Suppressor macrophage treated with lipopolysaccharide for 1 hour (primary cell): ENCODE measurements at places on chromosomes 3 and 15.
A peak's percentile ranks its signal among the peaks of the same experiment; 100 is the strongest.

- no peak for DNase-seq
Measured at GRCh38 chr3:152359385-152360248, 90.9 kb downstream of the MBNL1 start.

- no peak for DNase-seq
Measured at GRCh38 chr3:65605876-65606432, 432.8 kb downstream of the MAGI1 start.

DNA sequence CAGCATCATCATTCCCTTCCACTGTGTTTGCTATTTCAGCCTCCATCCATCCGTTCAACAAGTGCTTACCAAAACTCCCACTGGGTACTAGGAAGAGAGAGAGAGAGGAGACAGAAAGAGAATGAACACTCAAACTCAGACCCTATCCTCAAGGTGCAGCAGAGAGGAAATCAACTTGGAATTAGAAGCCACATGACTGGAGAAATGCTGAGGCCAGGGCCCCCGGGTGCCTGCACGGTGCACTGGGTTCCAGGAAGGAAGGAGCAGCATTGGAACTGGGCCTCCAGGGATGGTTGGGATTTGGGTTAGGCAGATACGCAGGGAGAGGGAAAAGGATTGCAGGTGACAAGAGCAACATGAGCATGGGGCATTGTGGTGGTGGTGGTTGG, 30.0 kb downstream of the CORO2B start:
- no peak for DNase-seq

- no peak for DNase-seq
Measured at GRCh38 chr3:68088216-68088615, 433.8 kb upstream of the SUCLG2 start.

DNA sequence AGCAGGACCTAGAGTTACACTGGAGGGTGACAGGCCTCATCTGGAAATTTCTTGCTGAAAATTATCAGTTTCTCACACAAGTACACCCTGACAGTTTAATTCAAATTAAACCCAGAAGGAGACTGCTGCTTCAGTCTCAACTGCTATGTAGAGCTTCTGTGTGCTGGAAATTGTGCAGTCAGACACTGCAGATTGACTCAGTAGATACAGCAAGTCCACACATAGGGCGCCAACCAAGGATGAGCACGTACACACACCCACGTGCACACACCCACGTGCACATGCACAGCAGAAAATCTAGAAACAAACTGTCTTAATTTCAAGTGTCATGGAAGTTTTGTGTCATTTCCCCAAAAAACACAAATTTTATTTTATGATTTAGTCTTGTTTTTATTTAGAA, 192.9 kb downstream of the PDE8A start:
- no peak for DNase-seq

DNA sequence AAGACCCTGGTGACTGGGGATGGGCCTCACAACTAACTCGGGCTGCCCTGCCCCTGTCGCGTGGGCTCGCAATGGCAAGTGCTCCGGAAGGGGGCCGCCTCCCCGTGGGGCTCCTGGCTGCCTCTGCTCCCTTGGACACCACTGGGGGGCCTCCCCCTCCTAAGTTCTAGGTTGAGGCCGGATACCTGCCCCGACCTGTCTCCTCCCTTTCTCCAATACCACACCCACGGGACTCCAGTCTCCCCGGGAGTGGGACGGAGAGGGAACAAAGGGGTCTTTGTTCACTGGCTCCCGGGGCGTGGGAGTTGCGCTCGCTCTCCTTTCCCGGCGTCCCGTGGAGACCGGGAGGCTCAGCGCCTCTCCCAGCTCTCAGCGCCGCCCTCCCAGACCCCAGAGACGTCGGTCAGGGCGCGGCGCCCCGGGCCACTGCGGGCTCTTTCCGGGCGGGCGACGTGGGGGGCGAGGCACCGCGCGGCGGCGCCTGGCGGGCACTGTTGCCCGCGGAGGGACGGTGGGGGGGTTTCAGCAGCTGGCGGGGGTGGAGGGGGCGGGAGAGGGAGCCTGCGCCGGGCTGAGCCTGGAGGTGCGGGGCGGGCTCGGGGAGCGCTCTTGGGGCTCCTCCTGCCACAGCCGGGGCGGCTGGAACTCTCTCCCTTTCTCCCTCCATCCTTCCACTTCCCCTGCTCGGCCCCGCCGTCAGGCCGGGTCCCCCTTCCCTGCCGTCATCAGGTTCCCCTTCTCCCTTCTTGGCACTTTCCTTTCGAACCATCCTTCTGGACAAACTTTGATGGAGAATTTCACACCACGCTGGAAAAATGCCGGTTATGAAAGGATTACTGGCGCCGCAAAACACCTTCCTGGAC, at the start of gene KCNH8:
KCNH8 (plus strand) TSS at position 606 of the 863 bp plus-strand sequence; CDS start at position 816, 210 bp downstream.
- peak; percentile 10 for DNase-seq

DNA sequence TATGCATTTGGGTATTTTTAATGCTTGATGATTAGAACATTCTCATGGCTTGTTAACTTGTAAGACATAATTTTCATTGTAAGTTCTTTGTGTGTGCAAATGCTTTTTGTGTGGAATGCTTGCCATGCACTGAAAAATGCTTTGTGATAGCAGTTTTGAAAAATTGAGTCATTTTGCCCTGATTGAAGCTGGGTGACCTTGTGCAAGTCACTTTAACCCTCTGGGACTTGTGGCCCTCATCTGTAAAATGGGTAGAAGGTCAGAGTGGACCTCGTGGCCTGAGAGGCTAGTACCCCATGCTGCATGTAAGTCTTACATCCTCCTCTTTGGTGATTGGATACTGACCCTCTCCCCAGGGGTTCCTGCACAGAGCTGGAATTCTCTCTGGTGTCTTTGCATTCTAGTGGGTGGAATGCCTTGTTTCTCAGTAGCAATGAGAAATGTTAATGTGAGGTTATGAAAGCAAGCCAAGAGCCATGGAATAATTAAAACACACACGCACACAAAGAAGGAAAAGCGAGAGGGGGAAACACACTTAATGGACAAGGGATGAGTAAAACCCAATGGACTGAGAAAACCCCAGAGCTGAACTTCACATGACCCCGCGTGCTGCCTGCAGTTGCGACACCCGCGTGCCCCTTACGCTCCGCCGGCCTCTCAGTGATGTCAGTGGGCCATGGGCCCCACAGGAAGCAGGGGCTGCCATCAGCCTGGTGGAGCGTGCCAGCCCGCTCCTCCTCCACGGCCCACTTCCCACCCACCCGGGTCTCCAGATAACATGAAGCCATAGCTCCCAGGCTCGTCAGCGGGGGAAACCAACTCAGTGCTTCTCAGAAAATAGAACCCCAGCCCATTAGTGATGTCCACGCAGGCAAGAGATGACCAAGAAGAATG, 44.0 kb downstream of the SMAD3 start:
- DNase-seq: peak; percentile 93

- no peak for DNase-seq
Measured at GRCh38 chr3:52783211-52783555, 5.8 kb downstream of the ITIH1 start.

DNA sequence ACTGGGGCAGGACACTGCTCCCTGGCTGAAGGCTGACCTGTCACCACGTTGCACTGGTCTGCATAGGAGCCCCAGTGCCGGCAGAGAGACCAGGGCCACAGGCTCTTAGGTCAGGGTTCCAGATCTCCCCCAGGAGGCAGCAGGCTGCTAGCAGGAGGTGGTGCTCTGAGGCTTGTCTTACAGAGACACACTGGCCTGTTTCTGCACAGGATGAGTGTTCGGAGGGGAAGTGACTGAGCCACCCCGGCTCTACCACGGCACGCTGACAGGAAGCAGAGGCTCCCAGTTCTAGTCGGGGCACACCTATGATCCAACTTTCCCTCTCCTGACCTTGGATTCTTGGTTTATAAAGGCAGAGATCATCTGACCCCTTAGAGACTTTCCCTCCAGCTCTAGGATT, 8.6 kb downstream of the FBXL22 start:
- DNase-seq: peak; percentile 44

DNA sequence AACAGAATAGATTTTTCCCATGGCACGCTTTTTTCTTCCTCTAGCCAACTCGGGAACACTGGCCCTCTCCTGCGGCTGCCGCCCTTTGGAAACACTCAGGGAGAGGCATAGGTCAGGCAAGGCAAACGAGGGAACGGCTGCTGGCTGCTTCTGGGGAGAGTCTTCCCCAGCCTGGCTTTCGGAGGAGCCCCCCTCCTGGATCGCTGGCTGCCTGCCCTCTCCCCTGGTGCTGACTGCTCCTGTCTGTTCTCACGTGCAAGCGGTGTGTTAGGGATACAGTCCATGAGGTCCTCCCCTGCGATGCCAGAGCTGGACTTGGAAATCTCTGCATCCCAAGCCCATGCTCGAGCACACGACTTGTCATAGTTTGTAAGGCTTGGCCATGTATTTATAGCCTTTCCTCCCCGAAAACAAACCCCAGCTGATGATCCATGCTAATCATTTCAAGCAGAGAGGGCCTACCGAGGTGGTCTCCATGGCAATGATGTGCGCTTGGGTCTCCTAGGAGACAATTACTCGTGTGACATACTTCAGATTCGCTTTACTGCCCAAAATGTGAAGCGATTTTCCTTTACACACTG, 315.6 kb upstream of the ATP10A start:
- no peak for DNase-seq

- DNase-seq: no peak
Measured at GRCh38 chr15:66098022-66098363, 155.6 kb downstream of the MEGF11 start.

GRCh38 chr3:151301787-151302186, 14.8 kb downstream of the GPR87 start:
- peak; percentile 38 for DNase-seq

- DNase-seq: no peak
Measured at GRCh38 chr3:146241523-146242240, 9.2 kb downstream of the PLSCR4 start.

GRCh38 chr15:39789736-39790135, 7.1 kb upstream of the FSIP1 start:
- DNase-seq: no peak

GRCh38 chr15:80264031-80264430, 12.0 kb upstream of the CTXND1 start:
- DNase-seq: no peak

GRCh38 chr3:67093305-67093704, 95.2 kb downstream of the KBTBD8 start:
- no peak for DNase-seq

DNA sequence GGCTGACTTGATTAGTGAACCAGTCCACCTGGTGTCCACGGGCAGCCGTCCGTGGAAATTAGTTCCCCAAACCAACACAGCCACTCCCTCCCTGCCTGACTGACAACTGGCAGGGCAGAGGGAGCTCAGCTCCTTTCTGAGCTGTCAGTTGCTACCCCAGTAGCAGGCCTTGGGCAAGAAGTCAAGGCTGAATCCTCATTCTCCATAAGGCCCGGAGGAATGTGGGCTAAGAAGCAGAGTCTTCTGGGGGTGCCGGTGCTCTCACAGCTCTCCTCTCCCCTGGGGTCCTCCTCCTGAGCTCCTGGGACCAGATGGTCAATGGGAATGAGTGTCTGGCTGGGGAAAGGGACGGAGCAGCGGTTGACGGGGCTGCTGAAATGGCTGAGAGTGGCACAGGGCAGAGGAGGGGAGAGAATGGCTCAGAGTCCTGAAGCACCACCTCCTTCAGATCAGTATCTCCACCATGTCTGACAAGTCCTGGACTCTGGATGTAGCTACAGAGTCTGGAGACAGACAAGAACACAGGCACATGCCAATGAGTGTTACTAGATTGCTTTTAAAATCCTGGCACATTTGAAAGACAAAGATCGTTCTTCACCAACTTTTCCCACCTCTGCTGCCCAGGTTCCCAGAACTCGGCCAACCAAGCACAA, 16.9 kb downstream of the AMOTL2 start:
- no peak for DNase-seq

DNA sequence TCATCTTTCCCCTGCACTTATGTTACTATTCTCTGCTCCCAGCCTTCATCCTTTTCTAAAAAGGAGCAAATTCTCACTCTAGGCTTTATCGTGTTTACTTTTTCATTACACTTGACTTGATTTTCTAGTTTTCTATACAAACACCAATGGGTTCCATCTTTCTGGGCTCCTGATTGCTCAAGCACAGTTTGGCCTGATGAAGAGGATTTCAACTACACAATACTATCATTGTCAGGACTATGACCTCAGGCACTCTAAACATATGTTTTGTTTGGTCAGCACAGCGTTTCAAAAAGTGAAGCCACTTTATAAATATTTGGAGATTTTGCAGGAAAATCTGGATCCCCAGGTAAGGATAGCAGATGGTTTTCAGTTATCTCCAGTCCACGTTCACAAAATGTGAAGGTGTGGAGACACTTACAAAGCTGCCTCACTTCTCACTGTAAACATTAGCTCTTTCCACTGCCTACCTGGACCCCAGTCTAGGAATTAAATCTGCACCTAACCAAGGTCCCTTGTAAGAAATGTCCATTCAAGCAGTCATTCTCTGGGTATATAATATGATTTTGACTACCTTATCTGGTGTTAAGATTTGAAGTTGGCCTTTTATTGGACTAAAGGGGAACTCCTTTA, 86.2 kb downstream of the TGFBR2 start:
- DNase-seq: no peak

DNA sequence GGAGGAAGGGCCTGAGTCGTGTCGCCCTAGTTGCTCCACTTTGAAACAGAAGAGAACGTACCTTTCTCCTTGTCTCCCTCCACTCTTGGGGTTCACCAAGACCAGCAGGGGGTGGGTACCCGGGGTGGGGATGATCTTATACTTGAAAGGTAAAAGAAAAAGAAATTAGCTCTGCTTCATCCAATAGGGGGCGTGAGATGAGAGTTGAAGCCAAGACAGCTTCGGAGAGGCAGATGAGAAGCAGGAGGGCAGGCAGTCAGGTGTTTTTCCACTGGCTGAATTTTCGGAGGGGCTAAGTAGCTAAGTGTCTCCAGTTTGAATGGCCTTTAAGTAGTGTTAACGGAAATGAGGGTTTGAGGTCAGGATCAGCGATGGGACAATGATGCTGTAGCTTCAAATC, 100.4 kb downstream of the DGKG start:
- DNase-seq: peak; percentile 31

DNA sequence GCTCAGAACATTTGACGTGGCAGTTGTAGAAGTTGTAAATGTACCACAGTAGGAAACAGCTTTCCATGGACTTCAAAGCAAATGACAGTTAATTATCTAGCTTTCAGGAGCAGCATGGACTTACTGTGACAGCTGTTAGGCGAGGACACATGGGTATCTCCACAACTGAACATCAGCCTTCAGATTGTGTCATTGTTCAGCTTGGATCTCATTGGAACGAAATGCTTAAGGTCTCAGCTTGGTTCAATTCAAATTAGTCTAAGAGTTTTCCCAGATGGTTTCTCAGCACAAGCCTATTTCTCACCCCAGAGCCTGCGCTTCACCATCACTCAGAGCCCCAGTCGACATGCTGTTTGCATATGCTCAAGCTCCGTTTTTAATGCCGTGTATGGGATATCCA, 21.1 kb upstream of the GYG1 start:
- DNase-seq: no peak

DNA sequence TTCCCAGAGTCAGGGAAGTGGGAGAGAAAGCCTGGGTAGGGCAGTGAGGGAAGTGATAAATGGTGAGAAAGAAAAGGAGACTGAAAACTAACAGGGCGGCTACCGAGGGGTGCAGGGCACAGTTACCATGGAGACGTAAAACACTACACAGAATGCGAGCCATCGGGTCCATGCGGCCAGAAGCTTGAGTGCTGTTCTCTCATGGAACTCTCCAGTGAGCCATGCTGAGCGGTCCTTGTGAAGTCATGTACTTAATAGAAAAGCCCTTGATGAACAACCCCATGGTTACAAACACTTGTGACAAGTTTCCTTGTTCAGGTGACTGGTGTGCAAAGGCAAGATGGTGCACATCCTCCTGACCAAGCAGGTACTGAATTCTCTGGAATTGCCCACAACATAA, 3.7 kb upstream of the PLA2G4F start:
- no peak for DNase-seq
